ENCODE measurements at places on chromosomes 2 and 18.
A peak's percentile ranks its signal among the peaks of the same experiment; 100 is the strongest.

GRCh38 chr2:183117226-183117625 lies 7.0 kb upstream of the NUP35 start:
- DNase-seq, result no peak

- no peak for DNase-seq
Measured at GRCh38 chr2:173999272-173999671, 34.1 kb upstream of the SP3 start.

DNA sequence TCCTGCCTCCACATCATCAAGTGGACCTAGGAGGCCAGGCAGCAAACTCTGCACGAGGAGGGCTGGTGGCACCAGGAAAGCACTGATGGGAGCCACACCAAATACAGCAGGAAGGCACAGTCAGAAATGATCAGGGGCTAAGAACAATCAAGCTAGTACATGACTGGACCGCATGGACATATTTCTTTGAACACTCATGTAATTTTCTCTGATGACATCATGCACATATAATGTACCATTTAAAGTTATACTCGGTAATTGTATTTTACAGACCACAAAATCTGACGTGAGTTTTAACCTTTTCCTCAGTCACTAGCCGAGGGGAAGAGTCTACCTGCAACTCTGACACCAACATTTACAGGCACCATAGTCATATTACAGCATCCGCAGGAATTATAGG lies 76.7 kb downstream of the XDH start:
- no peak for DNase-seq

GRCh38 chr18:45521777-45522176 lies 93.5 kb upstream of the SLC14A2 start:
- DNase-seq, result no peak

DNA sequence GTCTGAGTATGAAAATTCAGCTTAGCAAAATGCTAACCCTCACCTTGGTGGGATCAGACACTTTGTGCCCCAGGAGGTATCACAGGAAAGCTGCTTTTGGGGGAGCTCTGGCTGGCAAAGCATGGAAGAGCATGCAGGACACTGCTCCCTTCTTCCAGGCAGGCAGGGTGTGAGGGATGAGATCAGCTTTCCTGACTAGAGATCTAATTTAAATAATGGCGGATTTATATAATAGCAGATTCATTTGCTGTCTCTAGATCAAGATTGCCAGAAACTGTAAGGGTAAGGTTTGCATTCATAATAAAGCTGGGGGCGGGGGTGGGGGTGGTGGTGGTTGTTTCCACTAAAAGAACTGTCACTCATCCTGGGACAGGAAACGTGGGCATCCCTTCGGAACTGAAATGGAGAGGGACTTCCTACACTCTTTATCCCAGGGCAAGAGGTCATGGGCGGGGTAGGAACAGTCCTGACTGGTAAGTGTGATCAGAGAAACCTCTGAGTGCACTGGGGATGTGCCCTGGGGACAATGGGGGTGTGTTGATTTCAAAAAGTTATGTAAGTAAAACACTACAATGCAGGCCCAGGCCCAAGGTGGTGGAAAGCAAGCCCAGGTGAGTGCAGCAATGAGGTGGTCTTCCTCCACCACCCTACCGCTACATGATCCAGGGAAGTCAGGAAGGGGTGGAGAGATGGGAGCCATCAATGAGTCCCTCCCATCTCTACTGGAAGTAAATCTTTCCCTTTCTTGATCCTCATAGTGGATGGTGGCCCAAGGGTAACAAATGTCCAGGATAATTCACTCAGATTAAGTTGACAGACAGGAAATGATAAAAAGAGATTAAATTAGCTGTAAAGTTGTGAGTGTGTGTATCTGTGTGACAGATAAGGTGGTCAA lies 171.4 kb upstream of the SERPINE2 start:
- no peak for DNase-seq

DNA sequence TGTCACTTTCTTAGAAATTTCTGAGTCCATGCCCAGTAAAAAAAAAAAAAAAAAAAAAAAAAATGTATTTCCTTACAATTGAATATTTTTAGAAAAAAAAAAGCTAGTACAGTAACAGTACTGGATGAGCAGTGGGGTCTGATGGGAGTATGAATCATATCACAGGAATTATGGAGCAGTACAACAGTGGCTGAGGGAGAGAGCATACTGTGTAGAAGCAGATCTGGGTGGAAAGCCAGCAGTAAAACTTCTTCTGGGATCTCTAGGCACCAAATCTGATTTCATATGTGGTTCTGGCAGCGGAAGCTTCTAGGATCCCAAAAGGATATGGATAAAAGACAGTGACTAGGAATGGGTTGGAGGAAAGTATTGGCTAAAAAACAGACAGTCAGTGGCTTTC lies 414.9 kb upstream of the FSHR start:
- DNase-seq, result peak; percentile 45

DNA sequence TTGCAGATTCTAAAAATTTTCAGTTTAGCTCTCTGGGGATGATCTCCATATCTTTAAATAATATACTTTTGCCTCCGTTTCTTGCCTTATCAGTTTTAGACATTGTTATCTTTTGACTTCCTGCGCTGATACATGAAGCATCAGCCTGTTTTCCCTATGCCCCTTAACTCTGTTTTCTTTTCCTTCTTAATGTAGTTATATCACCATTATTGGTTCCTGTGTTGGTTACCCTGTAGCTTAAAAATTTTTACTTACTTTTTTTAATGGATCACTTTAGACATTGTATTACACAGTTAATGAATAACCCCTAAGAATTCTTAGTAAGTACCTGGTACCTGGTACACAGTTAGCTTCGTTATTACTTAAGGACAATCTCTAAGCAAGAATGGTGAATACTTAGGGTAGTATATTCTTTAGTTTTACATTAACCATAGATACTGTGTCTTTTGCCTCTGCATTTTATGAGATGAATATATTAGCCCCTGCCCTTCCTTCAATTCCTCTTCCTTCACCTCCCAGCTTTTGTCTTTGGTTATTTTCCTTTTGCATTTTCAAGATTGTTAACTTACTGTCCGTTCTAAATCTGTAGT lies 40.9 kb downstream of the BABAM2 start:
- DNase-seq, result no peak

- no peak for DNase-seq
Measured at GRCh38 chr2:222722327-222722946, 51.0 kb downstream of the MOGAT1 start.

- DNase-seq, result peak; percentile 54
Measured at GRCh38 chr2:225400060-225400511, 576 bp downstream of the NYAP2 start.

GRCh38 chr2:200121931-200122330 lies 166.5 kb downstream of the MAIP1 start:
- no peak for DNase-seq

DNA sequence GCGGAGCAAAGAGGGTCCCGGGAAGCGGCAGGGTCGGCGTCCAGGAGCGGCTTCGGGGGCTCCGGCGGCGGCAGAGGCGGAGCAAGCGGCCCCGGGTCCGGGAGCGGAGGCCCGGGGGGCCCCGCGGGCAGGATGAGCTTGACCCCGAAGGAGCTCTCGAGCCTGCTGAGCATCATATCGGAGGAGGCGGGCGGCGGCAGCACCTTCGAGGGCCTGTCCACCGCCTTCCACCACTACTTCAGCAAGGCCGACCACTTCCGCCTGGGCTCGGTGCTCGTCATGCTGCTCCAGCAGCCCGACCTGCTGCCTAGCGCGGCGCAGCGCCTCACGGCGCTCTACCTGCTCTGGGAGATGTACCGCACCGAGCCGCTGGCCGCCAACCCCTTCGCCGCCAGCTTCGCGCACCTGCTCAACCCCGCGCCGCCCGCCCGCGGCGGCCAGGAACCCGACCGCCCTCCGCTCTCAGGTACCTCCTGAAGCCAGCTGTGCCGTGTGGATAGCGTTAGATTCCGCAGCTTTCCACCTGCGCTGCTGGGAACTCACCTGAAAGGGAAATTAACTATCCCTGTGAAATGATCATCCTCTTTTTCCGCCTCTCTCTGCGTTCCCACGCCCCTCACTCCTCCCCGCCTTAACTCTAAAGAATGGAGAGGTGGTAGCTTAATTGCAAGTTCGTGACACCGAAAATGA lies 472 bp downstream of the CNOT11 start:
- peak; percentile 56 for DNase-seq

- no peak for DNase-seq
Measured at GRCh38 chr2:173705656-173706055, 259.5 kb downstream of the SP3 start.

- no peak for DNase-seq
Measured at GRCh38 chr2:191148791-191149190, 2.0 kb downstream of the STAT4 start.

- DNase-seq, result no peak
Measured at GRCh38 chr2:238900511-238900910, 52.6 kb downstream of the TWIST2 start.

DNA sequence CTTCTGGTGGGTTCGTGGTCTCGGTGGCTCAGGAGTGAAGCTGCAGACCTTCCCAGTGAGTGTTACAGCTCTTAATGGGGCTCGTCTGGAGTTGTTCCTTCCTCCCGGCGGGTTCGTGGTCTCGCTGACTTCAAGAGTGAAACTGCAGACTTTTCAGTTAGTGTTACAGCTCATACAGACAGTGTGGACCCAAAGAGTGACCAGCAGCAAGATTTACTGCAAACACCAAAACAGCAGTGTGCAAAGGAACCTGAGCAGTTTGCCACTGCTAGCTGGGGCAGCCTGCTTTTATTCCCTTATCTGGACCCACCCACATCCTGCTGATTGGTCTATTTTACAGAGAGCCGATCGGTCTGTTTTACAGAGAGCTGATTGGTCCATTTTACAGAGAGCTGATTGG lies 55.6 kb downstream of the CHRNA1 start:
- no peak for DNase-seq

GRCh38 chr2:6664332-6665061 lies 201.2 kb downstream of the CMPK2 start:
- DNase-seq, result no peak

DNA sequence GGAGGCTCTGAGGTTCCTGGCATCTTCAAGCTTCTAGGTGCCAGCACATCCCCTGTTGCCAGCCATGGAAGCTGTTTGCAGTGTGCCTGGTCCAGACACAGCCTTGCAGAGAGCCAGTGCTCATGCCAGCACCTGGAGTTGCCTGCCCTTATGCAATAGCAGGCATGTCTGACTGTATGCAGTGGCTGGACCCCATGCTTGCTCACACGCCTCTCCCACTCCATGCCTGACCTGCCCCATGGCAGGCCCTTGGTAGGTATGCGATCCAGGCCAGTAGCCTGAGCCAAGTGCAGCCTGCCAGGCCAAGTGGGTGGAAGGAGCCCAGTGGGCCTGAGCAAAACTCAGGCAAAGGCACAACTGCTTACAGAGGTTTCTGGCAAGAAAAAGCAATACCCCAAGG lies 19.5 kb upstream of the SP140L start:
- DNase-seq, result no peak

GRCh38 chr2:12440731-12441130 lies 276.0 kb upstream of the TRIB2 start:
- no peak for DNase-seq

GRCh38 chr2:95012881-95013550 lies 12.5 kb upstream of the MAL start:
- no peak for DNase-seq

DNA sequence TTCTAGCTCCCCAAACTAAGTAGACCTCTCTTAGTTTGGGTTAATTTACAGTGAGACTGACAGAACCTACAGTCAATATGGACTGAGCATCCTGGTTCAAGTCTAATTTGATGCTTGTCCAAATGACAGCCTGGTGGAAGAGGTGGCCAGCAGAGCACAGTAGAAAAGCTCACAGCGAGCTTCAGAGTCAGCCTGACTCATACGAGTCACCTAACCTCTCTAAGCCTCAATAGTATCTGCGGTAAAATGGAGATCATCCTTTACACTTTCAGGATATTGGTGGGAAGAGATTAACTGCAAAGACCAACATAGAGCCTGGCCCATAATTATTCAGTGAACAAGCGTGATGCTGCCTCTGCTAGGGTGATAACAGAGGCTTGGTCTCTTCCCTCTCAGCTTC lies 54.5 kb downstream of the DOCK10 start:
- no peak for DNase-seq

- no peak for DNase-seq
Measured at GRCh38 chr2:30272286-30272685, 41.0 kb downstream of the LBH start.

DNA sequence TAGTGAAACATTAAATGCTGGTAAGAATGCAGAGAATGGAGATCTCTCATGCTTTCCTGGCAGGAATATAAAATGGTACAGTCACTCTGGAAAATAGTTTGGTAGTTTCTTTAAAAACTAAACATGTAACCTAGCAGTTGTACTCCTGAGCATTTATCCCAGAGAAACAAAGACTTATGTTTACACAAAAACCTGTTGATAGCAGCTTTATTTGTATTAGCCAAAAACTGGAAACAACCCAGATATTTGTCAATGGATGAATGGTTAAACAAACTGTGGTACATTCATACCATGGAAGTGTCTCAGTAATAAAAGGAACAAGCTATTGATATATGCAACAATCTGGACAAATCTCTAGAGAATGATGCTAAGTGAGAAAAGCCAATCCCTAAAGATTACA lies 81.7 kb upstream of the CTAGE1 start:
- no peak for DNase-seq

GRCh38 chr18:31040686-31041270 lies 1.8 kb downstream of the DSC3 start:
- no peak for DNase-seq

DNA sequence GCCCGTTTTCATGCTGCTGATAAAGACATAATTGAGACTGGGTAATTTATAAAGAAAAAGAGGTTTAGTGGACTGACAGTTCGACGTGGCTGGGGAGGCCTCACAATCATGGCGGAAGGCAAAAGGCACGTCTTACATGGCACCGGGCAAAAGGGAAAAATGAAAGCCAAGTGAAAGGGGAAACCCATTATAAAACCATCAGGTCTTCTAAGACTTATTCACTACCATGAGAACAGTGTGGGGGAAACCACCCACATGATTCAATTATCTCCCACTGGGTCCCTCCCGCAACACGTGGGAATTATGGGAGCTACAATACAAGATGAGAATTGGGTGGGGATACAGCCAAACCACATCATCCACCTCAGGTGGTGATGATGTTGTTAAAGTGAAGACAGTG lies 3.3 kb upstream of the RAB12 start:
- no peak for DNase-seq

GRCh38 chr2:10814571-10815331 lies 2.2 kb upstream of the PDIA6 start:
- no peak for DNase-seq

- DNase-seq, result no peak
Measured at GRCh38 chr2:178418426-178418825, 32.5 kb downstream of the PRKRA start.

DNA sequence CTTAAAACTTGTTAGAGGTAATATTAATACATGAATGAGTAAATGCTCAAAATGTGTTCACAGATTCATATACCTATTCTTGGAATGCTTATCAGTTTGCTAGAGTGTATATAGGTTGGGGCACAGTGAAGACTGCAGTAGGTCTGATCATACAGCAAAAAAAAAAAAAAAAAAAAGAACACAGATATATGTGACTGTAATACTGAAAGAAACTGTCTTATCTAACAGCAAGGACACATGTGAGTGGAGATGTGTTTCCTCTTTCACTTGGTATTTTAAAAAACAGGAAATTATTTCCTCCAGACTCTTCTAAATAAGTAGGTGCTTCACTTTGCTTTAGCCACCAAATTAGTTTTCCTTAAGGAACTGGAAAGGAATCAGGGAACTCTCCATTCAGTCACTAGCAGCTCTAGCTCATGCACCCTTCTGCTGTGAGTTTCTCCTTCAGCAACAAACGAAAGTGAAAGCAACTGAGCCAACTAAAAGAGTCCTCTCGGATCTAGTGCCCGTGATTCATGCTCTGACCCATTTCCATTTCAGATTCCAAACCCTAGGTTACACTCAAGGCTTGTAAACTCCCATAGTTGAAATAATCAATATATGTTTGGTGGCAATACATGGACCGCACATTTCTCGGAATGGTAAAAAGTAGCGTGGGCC lies 98.5 kb downstream of the DSEL start:
- DNase-seq, result peak; percentile 7
